Left ventricle myocardium superior (tissue), 1 donor: ENCODE measurements at places on chromosomes 7 and 10. TPM values are rescaled to one million over a fixed set of nuclear protein-coding genes. Genes with fewer than 3 reads are reported as not detected.
A peak's percentile ranks its signal among the peaks of the same experiment; 100 is the strongest.

Gene PKD2L1
- not detected for total RNA-seq

DNA sequence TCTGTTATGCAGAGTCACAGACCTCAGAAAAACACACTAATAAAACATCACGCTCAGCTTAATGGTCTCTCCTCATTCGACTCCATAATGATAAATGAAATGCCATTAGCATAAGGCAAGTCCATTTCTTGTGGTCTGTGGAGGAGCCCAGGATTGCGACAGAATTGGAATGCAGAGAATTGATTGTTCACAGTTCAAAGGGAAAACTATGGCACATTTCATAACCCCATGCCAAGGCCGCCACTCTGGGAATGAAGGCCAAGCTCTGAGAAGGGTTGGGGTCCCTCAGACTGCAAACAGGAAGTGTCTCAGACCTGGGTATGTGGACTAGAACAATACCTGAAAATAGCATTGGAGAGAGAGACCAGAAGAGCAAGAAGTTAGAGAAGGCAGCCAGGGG is 398.9 kb downstream of the ADRA2A start:
- no peak for DNase-seq

GRCh38 chr7:40945788-40946187 is 757.1 kb downstream of the INHBA start:
- DNase-seq = no peak

DNA sequence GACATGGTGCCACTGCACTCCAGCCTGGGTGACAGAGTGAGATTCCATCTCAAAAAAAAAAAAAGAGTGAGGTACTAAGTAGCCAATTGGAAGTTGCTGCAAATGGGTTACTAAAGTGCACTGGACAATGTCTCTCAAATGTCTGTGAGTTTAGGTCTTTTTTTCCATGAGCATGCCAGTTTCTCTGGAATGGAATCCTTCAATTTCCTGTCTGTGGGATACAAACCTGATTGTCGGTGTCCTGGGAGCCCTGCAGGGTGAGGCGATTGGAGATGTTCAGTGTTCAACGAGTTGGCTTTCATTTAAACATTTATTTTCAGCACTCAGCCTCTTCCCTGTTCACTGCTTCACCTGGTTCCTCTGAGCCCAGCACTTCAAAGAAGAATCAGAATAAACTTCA is 5.3 kb upstream of the CALD1 start:
- no peak for DNase-seq

DNA sequence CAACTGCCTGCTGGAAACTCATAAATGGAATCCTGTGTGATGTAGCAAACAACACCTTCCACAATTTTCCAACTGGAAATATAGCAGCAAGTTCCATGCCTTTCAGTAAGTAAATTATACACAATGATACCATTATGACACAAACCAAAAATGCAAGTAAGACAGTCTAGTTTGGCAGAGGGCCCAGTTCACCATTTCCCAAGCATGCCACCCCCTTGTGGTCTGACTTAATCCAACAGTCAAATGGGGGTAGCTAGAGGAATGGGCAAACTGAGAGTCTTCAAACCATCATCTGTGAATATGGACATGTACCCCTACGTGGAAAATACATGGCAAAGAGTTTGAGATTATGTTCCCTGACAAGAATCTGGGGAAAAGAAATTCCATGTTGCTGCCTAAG is 137.6 kb upstream of the VWC2 start:
- no peak for DNase-seq

- peak; percentile 64 for DNase-seq
Measured at GRCh38 chr10:132036153-132036886, 29.4 kb upstream of the JAKMIP3 start.

DNA sequence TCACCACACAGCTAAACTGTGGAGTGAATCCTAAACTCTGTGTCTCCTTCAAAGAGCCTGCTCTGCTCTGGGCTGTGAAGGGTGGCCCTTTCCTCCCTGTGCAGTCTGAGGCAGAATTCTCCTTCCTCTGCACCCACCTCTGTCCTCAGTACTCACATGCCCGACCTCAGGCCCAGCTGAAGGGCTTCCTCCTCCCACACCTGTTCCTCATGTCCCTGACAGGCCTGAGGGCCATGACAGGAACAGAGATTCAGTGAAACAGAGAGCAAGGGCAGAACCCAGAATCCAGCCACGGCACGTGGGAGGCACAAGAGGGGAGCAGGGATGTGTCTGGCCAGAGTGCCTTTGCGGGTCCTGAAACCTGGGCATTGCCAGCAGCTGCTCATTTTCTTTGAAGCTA is 13.9 kb downstream of the CREB3L2 start:
- DNase-seq = no peak

- DNase-seq = no peak
Measured at GRCh38 chr10:30553018-30553625, 76.4 kb downstream of the LYZL2 start.

Gene PSD
- 0.50 TPM for total RNA-seq

DNA sequence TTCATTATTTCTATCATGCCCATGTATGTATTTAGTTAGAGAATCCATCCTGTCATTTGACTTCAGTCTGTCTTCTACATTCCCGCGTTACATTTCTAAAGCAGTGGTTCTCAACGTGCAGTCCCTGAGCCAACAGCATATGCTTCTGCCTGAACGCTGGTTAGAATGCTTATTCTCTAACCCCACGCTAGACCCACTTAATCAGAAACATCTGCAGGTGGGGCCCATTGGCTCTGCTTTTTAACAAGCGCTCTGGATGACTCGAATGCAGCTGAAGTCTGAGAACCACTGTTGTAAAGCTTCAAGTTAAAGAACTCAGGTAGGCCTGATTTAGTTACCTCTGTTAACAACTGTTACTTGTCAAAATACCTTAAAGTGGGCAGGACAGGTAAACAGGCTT is 38.2 kb downstream of the NEUROD6 start:
- DNase-seq = no peak

Gene TFEC
- 2.0 TPM for total RNA-seq

DNA sequence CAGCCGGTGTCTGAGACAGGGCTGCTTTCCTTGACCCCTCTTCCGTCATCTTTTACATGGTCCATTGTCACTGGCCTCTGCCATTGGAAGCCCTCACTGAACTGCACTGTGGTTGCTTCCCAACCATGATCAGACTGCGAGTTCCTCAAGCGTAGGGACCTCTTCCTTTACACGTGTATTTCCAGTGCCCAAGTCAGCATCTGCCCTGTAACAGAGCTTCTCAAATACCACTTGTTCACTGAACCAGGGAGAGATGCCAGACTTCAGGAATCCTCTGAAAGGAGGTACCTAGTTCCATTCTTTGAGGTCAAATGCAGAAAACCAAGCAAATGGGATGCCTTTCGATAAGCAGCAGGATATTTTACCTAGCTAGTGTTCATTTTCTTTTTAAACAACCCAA is 145.1 kb downstream of the NRP1 start:
- DNase-seq = no peak

GRCh38 chr10:72204296-72204695 is 11.5 kb upstream of the ANAPC16 start:
- DNase-seq = no peak

DNA sequence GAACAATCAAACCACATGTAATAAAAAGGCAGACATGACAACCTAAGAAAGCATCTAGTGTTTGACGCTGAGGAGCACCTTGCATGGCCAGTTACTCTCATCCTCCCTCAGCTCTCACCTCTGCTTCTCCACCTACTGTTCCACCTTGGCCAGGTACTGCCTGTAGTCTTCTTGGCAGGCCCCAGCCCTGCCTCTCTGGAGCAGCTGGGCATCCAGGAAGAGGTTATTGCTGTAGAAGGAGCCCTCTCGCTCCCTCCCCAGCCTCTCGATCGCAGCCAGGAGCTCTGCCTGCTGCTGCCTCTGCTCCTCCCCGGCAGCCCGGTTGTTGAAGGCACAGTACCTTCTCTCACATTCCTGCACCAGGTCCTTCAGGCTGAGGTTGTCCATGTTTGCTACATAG is 9.7 kb downstream of the GIMAP5 start:
- no peak for DNase-seq

DNA sequence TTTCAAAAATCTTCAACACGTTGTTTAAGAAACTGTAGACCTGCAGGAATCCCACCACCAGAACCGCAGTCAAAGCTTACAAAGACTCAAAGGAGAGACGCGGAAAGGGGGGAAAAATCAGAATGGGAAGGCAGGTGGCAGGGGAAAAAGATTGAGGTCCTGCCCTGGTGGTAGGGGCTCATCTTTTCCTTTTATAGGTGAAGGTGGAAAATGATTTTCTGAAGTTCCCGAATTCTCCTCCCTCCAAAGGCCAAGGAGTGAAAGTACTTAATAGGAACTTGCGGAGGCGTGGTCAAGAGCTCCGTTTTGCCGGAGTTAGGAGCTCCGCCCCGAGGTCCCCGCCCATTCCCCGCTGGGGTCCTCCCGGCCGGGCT is 724 bp downstream of the BBIP1 start:
- peak; percentile 98 for DNase-seq

- DNase-seq = no peak
Measured at GRCh38 chr10:112851588-112852211, 98.3 kb upstream of the TCF7L2 start.
